ENCODE measurements at places on chromosomes 3 and 15.

DNA sequence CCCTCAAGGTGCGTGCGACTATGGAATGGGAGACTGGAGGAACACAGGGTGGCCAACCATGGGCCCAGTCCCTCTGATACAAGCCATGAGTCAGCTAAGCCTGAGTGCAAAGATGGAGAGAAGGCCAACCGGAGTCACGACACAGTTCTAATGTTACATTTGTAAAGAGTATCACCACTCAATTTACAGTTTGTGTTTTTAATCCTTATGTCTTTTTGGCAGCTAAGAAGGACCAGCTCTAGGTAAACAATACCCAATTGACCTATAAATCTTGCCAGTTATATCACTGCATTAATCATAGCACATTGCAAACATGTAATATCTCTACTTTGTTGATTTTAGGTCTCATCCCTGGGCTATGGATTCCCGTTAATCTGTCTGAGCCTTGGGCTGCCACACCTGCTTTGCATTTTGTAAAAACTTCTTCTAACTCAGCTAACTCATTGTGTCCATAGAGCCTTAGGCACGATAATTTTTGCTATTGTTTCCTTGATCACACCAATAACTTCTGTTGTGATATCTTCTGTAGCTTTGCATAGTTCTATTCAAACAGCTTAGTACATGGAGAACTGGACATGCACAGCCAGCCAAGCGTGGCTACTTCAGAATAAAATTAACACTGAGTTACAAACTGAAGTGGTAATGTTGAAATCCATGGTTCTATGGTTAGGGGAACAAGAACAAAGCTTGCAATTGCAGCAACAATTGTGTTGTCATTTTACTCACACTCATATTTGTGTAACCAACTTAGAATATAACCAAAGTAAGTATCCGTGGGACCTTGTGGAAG, 50.3 kb downstream of the LSM3 start:
- no peak for DNase-seq

GRCh38 chr3:130516645-130517512, at the start of gene COL6A6:
TSS of gene COL6A6 (plus strand) at chr3:130517177. CDS start at chr3:130560365, 43,188 bp downstream.
- DNase-seq, result no peak

GRCh38 chr15:96629511-96629910, 299.0 kb downstream of the NR2F2 start:
- no peak for DNase-seq

- DNase-seq, result no peak
Observed at GRCh38 chr15:63483521-63484371, 20.6 kb upstream of the USP3 start.

GRCh38 chr3:115236496-115236895, 89.4 kb upstream of the ZBTB20 start:
- DNase-seq, result no peak

- peak; percentile 49 for DNase-seq
Observed at GRCh38 chr3:18098960-18099587, 326.1 kb downstream of the SATB1 start.

DNA sequence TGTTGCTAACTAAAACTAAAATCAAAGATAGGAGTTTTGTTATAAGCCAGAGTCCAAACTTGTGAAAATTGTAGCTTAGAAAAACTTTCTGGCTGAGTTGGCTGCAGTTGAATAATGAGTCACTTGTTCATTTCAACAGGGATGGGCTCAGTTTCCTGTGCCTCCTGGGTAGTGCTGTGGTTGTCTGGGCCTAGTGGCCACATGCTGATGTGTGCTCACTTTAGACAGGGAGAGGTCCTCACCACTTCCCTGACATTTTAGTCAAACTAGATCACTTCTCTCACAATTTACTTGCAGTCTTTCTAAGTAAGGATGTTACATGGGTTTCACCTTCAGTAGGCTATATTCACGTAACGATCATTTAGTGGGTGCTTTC, 6.3 kb upstream of the UBE2Q2 start:
- peak; percentile 15 for DNase-seq

- DNase-seq, result no peak
Observed at GRCh38 chr15:49877873-49878521, 241.0 kb downstream of the ATP8B4 start.

DNA sequence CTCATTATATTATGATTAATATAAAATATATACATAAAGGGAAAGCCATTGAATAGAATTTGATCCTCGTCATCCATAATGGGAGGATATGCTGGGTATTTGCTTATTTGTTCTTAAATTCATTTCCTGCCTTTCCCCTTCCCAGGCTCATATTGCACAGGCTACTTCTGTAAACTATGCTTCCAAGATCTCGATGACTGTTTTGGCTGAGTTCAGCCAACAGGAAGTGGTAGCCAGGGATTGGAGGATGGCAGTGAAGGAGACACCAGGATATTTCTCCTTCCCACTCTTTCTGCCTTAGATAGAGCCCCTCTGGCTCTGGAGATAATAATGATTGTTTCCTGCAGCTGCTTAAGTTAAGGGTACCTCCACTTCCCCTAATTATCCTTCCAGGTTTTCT, 44.3 kb upstream of the DYNC1LI1 start:
- no peak for DNase-seq

- DNase-seq, result no peak
Observed at GRCh38 chr3:158820521-158820920, 18.7 kb downstream of the MFSD1 start.

DNA sequence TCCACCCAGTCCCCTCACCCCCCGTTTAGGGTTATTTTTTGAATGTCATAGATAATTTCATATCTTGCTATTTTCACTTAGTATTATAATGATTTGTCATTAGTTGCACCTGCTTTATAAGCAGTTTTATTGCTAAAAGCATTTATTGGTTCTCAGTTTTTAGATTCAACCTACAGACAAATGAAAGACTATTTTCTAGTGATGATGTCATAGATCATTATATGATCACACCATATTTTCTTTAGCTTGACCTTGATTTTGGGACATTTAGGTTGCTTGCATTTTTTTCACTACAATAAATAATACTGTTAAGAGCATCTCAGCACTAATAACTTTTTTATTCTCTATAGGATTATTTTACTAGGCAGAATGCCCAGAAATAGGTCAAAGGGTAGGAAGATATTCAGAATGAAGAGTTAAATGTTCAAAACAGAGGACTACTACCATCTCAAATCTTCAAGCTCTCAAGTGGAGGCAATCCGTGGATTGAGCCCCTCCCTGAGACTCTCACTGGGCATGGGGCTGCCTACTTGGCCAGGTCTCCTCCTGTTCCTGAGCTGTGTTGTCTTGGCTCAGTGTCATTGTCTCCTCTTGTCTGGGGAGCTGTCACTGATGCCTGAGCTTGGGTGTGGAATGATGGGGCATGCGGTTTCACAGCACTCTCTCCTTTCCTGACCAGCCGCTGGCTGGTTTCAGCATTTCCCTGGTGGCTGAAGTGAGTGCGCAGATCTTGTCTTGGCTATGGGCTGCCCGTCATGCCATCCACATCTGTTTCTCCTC, 28.4 kb downstream of the CHCHD6 start:
- no peak for DNase-seq

GRCh38 chr3:136819392-136819730, 435 bp downstream of the SLC35G2 start:
- DNase-seq, result no peak

DNA sequence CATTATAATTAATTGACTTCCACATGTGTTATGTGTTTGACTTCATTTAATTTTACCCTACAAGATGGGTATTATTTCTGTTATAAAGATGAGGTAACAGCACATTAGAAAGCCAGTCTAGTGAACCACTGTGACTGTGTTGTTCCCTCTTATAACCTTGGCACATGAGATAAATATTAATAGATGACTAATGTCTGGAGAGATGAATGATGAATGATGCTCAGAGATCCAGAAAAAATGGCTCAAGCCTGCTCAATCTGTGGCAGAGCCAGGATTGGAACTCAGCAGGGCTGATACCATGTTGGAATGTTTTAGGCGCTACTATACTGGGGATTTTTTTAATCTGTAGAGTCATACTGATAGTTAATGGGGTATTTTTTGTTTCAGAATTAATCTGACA, 118.8 kb upstream of the PTX3 start:
- no peak for DNase-seq

DNA sequence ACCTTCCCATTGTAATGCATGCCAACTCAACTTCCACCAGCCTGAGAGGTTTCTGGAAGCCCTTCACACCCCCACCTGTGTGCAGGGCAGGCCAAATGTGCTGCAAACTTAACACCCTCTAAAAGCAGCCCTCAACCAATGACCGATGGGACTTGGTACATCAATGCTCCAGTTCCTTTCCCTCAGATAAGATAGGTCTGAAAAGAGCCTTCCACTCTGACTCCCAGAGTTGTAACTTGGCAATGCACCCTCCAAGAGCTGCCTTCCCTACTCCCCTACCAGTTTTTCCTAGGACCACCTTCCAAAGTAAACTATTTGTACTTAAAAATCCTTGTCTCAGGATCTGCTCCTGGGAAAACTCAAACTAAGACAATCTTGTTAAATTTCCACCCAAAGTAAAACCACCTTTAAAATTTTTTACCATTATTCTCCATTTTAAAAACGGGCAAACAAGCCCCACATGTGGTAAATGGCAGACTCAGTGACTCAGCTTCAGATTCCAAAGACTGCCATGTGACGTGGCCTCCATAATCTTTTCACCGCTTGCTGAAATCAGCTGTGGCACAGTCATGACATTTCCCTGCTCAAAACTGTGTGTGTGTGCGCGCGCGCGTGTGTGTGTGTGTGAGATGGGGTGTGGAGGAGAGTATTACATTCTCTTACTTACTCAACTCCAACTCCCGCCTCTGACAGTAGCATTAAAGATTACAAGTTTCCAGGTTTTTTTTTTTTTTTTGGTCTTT, 17.2 kb downstream of the RASGRP1 start:
- no peak for DNase-seq

DNA sequence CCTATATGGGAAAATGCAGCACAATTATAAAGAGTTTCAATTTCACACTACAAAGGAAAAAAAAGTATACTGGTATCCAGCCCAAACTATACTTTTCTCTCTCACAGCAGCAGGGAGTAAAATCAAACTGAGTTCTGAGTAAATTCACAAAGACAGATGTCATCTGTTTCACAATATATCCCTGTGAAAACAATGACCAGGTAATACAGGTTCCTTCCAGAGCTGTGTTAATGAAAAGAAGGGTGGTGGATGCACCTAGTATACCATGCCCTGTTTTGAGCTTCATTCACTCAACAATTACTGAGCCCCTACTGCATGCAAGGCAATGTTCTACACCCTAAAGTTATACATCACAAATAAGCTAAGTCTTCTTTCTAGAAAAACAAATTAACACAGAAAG, 108.5 kb downstream of the TJP1 start:
- no peak for DNase-seq

DNA sequence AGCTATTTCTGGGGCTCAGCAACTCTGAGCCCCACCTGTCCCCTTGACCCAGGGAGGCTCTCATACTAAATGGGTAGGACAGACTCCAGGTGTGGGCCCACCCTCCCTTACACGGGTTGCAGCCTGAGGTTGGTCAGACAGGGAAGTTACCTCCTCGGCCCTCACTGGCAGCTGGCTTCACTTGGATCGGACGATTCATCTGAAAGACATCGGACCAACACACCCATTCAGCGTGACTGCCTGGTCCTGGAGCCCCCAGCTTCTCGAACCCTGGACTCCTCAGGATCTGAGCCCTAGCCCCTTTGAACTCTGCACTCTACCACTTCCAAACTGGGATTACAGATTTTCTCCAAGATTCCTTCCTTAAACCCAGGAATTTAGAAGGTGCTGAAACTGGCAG, 15.4 kb downstream of the CELF6 start:
- no peak for DNase-seq

DNA sequence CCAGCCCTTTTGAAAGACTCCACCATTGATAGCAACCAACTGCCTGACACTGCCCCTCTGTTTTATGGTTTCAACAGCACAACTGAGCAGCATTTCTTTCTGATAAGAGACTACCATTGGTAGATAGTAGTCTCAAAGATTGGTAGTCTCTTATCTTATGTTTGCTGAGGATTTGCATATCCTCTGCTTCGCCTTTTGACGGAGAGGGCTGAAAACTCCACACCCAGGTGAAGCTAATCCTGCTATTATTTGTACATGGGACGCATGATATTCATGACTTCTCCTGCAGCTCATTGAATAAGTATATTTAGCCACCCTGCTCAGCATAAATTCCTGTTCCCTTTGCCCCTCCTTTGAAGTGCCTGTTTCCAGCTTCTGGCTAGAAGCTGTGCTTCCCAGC, 119.4 kb upstream of the STRIT1 start:
- no peak for DNase-seq

DNA sequence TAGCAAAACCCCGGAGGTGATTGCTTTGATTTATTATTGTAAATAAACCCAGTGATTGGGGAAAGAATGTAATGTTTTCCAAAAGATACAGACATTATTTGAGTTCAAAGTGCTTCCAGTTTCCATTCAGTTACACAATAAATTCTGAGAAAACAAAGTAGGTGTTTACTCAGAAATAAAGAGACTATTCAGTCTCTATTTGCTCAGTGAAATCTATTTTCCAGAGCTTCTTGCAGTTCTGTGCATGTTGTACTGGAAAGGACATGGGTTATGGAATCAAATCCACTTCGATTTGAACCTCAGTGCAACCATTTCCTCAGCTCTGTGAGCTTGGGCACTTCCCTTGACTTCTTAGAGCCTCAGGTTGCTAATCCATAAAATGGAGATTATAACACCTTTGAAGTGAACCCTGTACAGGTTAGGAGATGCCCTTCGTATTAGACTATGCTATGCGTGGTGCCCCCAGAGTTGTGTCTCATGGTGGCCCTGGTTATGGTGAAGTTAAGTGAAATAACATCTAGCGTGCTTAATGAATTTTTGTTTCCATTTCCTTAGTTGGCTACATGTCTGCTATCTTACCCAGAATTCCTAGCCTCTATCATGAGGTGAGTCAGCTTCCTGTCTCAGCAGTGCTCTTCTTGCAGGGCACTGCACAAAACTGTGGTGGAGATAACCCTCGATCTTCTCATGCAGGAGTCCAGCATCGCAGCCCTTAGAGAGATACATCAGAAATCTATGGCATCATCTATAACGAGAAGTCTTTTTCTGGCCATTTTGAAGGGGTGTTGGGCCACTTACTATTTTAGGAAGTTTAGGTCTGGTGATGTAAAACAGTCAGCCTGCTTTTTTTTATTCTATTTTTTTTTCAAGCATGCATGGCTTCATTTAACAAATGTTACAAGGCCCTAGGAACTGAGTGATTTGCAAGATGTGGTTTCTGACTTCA, 97.7 kb downstream of the RPL39L start:
- DNase-seq, result no peak

DNA sequence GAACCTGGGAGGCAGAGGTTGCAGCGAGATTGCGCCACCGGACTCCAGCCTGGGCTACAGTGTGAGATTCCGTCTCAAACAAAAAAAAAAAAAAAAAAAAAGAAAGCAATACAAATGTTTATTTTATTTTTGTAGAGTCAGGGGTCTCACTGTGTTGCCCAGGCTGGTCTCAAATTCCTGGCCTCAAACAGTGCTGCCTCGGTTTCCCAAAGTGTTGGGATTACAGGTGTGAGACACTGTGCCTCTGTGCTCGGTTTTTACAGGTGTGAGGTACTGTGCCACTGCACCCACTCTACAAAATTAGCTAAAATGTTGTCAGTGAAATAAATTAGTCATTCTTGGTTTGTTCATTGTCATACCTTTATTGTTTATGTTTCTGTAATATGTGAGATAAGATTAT, 5.5 kb downstream of the PIAS1 start:
- no peak for DNase-seq

All from stimulated activated CD8-positive, alpha-beta memory T cell treated with anti-CD3 and anti-CD28 coated beads, Interleukin-2, amount 100 ng/mL, for 48 hours (primary cell).